ENCODE measurements at places on chromosomes 6 and 20. TPM values are rescaled to one million over a fixed set of nuclear protein-coding genes. Genes with fewer than 3 reads are reported as not detected.

GRCh38 chr6:37868447-37868825 lies 48.9 kb downstream of the ZFAND3 start:
- DNase-seq, result no peak

LY6G6D gene
- total RNA-seq, result not detected

SYNDIG1 gene
- not detected for total RNA-seq

SAPCD1 gene
- total RNA-seq, result 2.0 TPM

DNA sequence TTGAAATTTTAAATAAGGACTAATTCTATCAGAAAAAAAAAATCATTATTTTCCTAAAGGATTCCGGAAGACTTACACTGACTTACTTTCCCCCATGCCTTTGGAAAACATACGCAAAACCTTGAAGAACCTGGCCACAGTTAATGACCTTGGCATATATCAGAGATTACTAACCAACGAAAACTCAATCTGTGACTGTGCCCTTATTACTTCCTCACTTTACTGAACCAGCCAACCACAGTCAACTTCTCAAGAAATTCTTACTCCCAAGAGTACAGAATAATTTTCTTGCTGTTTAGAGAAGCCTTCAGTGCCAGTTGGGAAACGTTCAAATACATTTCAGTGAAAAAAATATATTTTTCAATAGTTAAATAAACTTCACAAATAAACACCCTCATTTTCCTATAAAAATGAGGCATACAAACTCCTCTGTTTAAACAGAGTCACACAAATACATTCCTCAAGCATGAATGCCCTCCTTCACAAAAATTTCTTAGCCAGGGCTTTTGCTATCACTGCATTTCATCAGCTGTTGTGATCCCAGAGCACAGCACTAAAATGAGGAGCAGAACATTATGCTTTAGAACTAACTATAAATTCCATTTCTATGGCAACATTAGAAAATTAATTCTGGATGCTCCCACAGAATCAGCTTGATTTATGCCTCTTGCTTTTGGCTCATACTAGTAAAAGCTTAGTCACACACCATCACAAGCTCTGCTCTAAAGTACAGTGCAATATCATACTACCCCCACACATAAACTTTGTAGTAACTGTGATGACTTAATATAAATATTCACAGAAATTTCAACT lies 117.6 kb downstream of the DST start:
- DNase-seq, result no peak

DNA sequence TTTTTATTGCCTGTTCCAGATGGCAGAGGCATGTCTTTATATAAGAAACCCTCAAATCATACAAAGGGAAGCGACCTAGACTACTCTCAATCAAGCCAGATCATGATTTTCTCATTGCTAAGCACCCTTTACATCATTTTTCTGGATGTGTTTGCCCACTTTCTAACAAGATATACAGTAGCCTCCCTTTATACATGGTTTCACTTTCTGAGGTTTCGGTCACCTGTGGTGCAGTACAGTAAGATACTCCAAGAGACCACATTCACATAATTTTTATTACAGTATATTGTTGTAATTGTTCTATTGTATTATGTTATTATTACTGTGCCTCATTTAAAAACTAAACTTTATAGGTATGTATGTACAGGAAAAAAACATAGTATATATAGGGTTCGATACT lies 23.6 kb downstream of the TOMM6 start:
- no peak for DNase-seq

DNA sequence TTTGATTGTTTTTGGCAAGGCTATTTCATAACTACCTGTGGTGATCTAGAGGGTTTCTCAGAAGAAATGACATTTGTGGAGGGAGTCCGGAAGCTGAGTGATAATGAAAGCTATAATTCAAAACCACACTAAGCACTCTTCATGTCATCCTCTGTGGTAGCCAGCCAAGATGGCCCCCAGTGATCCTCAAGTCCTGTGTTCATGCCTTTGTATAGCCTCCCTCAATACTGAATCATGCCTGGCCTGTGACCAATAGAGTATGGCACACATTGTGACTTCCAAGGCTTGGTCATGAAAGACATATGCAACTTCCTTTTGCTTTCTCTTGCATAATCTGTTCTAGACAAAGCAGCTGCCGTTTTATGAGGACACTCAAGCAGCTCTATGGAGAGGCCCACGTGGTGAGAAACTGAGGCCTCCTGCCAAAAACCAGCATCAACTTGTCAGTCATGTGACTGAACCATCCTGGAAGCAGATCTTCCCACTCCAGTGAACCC lies 12.8 kb upstream of the DNAAF9 start:
- no peak for DNase-seq

GRCh38 chr6:1789092-1789491 lies 179.4 kb downstream of the FOXC1 start:
- no peak for DNase-seq

- no peak for DNase-seq
Measured at GRCh38 chr6:38310061-38310460, 329.7 kb downstream of the BTBD9 start.

- peak; percentile 66 for DNase-seq
Measured at GRCh38 chr6:35601331-35602132, 87.2 kb downstream of the FKBP5 start.

CDH4 gene
- 0.33 TPM for total RNA-seq

CST2 gene
- not detected for total RNA-seq

TUBE1 gene
- 17.1 TPM for total RNA-seq

DNA sequence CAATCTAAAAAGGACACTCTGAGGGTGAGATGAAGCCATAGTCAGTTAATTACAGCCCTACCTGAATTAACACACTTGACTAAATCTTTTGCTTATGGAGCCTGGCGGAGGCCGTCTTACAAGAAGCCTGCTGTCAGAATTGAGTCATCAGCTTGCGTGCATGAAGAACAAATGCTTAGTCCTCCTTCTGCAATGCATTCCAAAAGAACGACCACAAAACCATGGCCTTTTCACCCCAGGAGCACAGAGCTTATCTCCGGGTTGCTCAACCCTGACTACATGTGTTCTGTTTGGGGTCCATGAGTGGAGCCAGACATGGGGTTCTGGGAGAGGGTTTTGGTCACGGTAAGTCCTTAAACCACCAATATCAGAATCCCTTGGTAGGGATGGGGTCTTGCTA lies 318.1 kb downstream of the CLIC5 start:
- DNase-seq, result no peak

GRCh38 chr20:39048000-39048696 lies 86.0 kb downstream of the DHX35 start:
- peak; percentile 84 for DNase-seq

BMP6 gene
- total RNA-seq, result 1.8 TPM

NKAIN4 gene
- total RNA-seq, result not detected

DNA sequence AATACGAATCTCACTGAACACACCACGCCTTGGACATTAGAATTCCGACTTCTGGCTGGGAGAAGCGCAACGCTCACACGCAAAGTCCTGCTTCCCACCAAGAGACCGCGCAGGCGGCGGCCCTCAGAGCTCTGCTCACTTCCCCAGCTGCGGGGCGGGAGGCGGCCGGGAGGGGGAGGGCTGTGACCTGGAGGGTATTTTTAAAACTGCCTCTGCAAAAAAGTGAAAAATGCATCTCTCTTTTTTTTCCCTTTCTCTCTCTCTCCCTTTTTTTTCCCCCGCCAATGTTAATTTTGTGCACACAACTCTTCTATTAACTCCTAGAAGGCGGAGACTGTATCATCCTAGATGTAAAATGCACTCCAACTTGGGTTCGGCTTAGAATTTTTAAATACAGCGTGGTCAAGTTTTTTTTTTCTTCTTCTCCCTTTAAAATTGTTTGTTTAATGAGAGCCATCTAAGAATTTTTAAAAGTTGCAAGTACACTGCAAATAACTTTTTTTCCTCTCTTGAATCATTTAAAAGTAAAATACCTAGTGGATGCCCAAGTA lies 66.4 kb downstream of the STX11 start:
- DNase-seq, result no peak

GRCh38 chr6:66127061-66127460 lies 420.0 kb upstream of the EYS start:
- no peak for DNase-seq

- peak; percentile 76 for DNase-seq
Measured at GRCh38 chr20:32535953-32536823, 48.9 kb downstream of the NOL4L start.

DNA sequence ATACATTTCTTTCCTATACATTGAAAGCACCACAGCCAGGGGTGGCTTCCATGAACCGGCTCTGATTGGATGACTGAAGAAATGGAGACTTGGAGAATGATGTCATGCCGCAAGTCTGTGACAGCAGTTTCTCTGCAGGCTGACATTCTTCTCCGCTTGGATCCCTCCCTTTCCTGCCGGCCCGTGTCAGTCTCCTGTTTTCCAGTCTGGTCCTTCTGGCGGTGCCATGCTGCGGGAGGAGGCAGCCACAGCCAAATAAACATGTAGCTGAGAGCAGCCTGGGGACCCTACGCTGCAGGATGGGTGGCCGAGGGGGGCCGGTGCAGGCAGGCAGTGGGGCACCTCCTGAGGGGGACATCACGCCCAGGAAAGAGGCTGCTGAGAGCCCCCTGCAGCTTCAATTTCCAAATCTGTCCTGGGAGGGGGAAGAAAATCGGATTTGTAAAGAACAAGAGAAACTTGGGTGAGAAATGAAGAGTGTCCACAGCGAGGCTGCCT lies 178.0 kb downstream of the TAF4 start:
- DNase-seq, result no peak

FOXS1 gene
- not detected for total RNA-seq

DNA sequence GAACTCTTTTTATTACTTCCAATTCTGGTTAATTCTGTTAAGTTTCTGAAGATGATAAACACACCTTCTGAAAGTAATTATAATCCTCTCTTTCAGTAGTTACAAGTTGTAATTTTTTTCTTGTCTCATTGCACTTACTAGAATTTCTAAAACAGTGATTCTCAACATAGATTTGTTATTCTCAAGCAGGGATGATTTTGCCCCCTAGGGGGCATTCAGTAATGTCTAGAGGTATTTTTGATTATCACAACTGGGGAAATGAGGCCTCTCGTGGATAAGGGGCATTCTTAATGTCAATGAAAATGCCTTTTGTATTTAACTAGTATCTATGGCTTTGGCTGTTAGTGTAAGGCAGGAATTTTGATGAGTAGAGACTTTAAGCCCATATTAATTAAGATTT lies 39.4 kb upstream of the MAFB start:
- no peak for DNase-seq

DNA sequence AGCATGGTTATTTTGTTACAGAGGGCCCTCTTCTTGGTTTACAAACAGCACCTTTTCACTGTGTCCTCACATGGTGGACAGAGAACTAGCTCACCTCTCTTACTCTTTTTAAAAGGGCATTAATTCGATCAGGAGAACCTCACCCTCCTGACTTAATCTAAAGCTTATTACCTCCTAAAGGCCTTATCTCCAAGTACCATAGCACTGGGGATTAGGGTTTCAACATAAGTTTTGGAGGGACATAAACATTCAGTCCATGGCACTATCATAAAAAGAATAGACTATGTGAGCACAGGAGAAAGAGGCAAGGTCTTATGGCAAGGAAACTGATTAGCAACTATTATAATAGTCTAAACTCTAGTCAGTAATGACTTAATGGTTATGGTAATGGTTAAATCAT lies 736.2 kb upstream of the ADGRB3 start:
- DNase-seq, result no peak

OXT gene
- total RNA-seq, result not detected

DNA sequence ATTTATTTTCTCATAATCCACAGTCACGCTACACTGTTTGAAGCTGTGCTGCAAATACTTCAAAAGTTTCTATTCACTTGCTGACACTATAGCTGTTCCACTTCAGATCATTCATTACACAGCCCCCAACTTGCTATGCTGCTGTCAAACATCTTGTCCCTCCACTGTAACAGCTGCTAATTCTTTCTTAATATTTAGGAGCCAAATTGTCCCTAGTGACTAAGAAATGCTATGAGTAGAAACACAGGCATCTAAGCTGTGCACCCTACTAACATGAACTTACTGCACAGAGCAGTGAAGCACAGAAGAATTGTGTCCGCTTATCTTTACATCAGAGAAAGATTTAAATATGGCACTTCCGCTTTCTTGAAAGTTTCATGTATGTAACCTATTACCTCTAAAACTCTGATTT lies 91.3 kb downstream of the PDE10A start:
- no peak for DNase-seq

DNA sequence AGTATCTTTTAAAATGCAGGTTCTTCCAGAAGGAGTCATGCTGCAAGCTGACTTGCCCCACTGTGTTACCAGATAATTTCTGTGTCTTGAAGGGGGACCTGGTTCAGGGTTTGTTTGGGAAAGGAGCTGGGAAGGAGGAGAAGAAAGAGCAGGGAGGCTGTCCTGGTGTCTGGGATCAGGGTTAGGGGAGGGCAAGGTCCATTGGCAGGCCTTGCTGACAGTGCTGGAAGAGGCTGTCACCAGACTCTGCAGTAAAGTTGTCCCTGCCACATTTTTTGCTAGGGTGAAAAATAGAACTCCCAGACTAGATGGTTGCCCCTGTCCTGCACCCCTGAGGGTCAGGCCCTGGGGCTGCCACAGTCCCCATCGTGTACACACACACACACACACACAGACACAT lies 14.9 kb downstream of the GLP1R start:
- no peak for DNase-seq

- no peak for DNase-seq
Measured at GRCh38 chr6:116475141-116475540, 14.0 kb downstream of the CALHM6 start.

DNA sequence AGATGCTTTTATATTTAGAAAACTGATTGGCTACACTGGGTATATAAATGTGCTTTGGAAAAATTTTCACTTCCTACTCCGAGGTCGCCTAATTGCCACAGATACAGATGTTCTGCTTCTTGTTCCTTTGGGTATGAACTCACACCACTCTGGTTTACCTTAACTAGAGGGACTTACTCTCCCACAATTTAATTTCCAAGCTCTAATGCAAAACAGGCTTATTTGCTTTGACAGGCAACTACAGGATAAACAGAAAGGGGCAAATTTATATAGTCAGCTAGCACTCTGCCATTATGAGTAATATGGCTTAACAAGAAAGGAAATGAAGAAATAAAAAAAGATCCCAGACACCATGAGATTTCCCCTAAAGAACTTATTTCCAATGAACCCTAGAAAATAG lies 156.9 kb upstream of the ZFP64 start:
- no peak for DNase-seq

DYNLT2 gene
- 1.3 TPM for total RNA-seq

ZC2HC1B gene
- not detected for total RNA-seq

All from body of pancreas (tissue), 4 donors.